ENCODE measurements at places on chromosomes 11 and 22. TPM values are rescaled to one million over a fixed set of nuclear protein-coding genes. Genes with fewer than 3 reads are reported as not detected.

GRCh38 chr22:31173386-31174145, 13.6 kb downstream of the RNF185 start:
- DNase-seq = no peak

- DNase-seq = no peak
Observed at GRCh38 chr11:80502511-80502910, 1061.7 kb upstream of the TENM4 start.

DNA sequence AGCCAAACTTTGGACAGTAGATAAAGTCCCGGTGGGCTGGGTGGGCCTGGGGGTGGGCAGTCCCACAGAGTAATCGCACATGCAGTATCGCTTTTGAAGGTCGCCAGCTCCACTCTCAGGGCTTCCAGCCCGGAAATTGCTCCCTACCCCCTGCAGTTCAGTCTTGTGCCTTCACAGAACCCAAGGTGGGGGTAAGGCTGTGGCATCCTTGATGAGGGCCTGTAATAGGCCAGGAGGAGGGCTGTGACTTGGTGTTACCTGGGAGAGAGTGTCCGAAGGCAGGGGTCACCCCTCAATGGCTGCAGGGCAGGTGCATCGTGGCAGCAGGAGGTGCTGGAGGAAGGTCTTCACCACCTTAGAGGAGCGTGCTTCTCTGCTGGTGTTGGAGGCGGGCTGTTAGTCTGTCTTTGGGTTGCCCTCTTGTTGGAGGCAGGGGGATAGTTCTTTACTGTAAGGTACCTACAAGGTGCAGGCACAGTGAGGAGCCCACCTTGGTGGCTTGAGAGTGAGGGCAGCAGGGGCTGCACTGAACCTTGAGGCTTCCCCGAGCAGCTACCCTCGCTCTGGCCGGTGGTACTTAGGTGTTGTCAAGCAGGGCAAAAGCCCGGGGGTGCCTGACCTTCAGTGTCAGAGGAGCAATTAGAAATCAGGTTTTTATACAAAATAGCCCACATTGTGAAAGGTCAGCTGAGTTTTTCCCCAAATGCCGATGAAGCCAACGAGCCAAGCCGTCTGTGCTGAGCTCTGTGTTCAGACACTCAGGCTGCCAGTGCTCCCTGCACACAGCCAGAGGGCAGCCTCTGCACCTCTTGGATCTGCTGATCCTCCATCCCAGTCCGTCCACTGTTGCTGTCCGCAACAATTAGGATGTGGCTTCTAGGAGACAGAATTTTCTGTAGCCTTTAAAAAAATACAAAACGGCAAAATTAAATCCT, 21.9 kb downstream of the SAMM50 start:
- DNase-seq = no peak

DNA sequence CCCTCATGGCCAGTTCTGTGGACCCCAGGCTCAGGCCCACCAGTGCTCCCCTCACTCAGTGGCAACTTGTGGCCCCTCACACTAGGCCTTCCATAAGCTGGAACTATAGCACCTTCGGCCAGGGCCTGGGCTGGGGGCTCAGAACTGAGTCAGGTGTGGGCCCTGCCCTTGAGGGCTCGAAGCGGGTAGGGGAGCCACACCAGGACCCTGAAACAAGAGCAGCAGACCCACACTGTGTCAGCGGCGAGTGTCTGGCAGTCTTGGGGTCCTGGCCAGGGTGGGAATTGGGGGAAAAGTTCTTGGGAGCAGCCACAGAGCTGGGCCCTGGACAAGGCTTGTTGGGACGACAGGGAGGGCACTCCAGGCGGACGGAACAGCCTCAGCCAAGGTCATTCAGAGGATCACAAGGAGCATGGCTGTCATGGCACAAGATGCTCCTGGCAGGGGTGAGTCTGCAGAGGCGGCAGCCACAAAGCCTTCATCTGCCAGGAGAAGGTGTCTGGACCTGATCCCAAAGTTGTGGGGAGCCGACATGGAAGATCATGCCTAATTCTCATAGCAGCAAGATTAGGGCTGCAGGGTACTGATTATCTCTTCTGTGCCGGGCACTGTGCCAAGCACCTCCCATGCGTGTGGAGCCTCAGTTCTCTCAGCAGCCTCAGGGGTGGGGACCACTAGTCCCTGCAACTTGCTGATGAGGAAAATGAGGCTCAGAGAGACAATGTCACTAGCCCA, 50.7 kb downstream of the SHISAL1 start:
- no peak for DNase-seq

The ALDH3B2 gene
- total RNA-seq = not detected
